ENCODE measurements at places on chromosomes 3 and 15.

GRCh38 chr3:143895805-143896204, 47.5 kb upstream of the SLC9A9 start:
- DNase-seq, result no peak

DNA sequence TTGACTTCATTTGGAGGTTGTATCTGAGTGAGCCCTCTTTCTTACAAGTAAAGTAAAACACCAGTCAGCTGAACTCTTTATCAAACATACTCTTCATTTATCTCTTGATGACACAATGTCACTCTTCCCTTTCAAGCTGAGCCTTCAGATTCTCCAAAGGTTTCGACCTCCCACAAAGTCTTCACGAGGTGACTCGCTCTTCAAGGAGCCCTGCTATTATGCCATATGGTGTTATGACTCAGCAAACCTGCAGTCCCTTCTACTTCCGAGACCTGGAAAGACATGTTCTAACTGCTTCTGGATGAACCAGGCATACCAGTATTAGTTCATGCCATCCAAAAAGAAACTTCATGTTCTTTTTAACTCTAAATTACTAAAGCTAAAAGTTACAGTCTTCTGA, 23.1 kb downstream of the AADAC start:
- DNase-seq, result no peak

DNA sequence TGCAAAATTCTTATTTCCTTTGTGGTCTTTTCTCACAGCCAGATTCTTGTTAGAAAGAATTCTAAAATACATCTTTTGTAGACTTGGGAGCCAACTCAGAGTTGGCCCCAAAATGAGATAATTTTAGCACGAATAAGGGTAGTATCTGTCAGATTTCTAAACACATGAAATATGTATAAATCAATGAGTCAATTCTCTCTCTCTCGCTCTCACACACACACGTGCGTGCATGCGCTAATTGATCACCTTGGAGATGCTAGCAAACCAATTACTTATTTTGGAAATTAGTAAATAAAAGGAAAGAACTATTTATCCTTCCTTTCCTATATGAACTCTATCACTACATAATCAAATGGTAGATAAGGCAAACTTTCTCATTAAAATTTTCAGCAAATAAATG, 32.9 kb upstream of the PIK3R4 start:
- no peak for DNase-seq

GRCh38 chr3:114408736-114409670, 115.2 kb downstream of the TIGIT start:
- no peak for DNase-seq

DNA sequence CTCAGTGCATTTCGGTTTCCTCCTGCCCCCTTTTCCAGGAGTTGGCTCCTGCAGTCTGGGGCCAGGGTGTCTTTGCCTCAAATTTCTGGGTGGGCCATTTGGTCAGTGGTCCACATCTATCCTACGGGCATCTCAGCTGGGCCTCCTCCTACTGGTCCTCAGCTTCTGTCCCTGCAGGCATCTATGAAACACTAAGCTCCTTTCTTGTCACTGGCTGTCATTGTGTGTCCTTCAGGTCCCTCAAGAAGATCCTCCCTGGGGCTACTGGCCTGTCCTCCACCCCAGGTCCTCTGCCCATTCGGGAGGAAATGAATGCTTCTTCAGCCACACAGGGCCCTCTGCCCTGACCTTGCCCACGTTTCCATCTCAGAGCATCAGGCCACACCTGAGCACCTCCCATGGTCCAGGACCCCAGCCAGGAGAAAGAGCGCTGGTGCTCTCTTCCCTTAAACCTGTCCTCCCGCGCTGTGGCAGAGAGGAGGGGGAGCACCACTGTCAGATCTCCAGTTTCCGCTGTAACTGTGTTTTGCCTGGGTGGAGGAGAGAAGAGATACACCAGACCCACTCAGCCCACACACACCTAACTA, 1.8 kb downstream of the PRR23E start:
- DNase-seq, result no peak

DNA sequence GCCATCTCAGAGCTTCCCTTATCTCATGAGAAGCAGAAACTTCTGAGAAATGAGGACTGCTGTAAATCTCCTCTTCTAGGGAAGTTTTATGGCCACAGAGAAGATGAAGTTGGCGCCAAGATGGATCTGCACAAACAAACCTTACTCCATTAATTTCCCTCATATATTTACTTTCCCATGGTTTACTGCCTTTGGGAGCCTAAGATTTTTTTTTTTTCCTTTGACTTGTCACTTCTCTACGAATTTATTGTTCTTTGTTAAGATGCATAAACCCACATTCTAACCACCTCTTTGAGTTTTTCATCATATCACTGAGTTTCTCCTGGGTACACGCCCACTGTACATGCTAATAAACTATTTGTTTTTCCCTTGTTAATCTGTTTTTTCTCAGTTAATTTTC, 21.5 kb upstream of the NPTN start:
- DNase-seq, result no peak

- DNase-seq, result no peak
Measured at GRCh38 chr3:170331143-170331542, 26.4 kb upstream of the SKIL start.

Measured in GM12891 (cell line).